ENCODE measurements at places on chromosomes 5 and 9.

GRCh38 chr5:180072556-180072955 lies 997 bp upstream of the RNF130 start:
- DNase-seq = no peak

GRCh38 chr5:124056991-124057723 lies 545.2 kb downstream of the CSNK1G3 start:
- no peak for DNase-seq

DNA sequence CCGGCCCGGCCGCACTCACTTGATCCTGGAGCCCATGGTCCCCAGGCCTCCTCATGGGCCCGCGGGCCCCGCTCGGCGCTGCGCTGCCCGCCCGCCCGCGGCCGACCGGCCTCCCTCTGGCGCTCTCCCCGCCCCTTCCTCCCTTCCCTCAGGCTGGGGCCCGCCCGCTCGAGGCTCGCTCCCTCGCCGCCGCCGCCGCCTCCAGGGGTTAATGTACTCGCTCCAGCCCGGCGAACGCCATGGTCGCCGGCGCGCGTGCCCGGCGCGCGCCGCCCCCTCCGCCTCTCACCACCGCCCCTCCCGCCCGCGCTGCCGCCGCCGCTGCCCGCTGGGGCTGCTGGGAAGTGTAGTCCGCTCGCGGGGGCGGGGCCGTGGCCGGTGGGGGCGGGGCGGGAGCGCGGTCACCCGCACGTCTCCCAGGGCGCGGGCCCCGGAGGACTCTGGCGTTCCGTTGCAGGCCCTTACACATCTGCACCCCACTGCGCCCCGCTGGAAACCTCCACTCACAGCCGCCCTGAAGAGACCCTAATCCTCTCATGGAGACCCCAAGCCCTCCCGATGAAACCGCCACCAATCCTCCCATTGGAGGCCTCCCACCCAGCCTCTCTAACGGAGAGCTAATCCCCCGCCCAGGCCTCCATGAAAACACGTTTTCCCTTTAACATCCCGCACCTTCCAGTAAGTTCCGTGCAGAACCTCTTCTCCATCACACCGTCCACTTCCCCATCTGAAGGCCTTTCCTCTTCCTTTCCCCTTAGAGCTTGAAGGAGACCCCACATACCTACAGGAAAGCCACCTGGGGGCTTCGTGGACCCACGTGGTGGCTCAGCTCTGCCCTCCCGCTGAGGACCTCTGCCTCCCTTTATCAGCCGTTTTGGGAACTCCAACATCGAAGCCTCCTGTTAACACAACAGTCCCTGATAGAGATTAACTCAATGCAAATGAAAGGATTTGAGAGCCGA lies at the start of gene DENND1A:
Gene DENND1A (minus strand): TSS at position 257 of the 962 bp plus-strand sequence. CDS start 221 bp downstream, at position 36.
- DNase-seq = peak; percentile 88

DNA sequence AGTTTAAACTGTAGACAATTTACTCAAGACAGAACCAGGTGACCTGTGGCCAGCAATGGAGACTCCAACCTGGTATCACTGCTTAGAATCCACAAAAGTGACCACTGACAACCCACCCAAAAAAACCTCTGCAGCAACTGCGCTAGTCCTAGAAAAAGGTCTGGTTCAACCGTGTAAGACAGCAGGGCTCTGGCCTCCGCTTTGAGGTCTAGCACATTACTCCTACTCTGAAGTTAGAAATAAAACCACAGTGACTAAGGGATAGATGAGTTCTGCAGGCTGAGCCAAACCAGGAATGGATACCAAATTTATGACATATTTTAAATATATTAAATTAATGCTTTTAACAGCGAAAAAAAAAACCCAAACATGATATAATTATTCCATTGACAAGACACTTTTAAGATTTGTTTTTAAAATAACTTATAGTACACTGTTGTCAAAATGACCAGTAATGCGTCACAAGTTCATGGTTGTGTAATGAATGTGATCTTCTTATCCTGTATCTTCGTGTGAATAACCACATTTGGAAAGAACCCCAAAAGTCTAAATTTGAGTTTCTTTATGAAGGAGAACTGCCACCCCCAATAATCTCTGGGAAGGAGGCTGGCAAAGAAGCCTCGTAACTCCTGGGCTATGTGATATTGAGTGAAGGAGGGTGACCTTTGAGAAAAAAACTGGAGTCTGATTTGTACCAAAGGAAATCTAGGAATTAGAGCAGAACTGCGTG lies 101.9 kb upstream of the SLC44A1 start:
- DNase-seq = no peak

- DNase-seq = no peak
These were observed 286.1 kb downstream of the ARHGAP26 start for GRCh38 chr5:143056339-143056704.

DNA sequence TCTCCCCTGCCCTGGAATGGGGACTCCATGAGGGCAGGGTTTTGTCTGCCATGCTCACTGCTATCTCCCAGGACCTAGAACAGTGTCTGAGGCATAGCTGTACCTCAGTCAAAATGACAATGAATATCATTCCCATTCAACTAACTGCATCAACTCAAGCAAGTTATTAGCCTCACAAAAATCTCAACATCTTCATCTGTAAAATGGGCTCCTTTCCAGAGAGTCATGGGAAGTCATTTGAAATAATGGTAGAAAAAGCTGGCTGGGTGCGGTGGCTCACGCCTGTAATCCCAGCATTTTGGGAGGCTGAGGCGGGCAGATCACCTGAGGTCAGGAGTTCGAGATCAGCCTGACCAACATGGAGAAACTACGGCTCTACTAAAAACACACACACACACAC lies 9.4 kb downstream of the SH2D3C start:
- DNase-seq = no peak

Data from stimulated activated CD8-positive, alpha-beta memory T cell treated with anti-CD3 and anti-CD28 coated beads, Interleukin-7, amount 100 ng/mL, for 48 hours (primary cell).